Hypothalamus (tissue), 51 donors: ENCODE measurements at places on chromosomes 13 and 19.

DNA sequence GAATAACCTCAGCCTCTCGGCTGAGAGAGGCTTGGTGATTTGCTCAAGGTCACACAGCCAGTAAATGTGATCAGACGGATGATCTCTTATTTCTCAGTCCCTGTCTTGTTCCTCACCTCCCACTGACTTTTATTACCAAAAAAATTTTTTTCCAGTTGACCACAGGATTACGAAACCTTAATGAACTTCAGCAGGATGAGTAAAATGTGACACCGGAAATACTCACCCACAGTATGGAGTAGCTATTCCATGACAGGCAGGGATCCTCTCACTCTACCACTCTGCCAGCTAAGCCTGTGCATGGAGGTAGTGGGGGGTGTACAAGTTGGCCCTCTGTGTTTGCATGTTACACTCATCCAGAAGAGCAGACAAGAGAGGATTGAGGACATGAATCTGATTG lies 916.4 kb downstream of the UQCRFS1 start:
- no peak for DNase-seq

DNA sequence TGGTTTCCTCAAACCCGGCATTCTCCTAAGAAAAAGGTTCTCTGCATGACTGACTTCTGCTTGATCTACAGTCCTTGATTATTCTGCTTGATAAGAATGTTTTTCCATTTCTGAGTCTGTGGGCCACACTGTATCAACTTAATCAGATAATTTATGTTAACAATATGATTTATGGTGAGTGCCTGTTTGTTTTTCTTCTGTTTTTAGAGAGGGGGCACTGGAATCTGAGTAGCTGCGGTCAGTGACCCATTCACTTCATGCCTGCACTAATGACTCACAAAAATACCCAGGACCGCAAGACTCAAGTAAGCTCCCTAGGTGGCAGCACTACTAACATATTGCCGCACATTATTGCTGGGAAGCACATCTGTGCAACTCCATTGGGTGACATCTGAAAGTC lies 542.3 kb upstream of the ATXN8OS start:
- no peak for DNase-seq

- no peak for DNase-seq
These were observed 305.4 kb downstream of the KLF12 start for GRCh38 chr13:73828811-73829210.

- DNase-seq = no peak
These were observed 194.7 kb downstream of the ZNF536 start for GRCh38 chr19:30566681-30567420.

- no peak for DNase-seq
These were observed 6.0 kb upstream of the CCNP start for GRCh38 chr19:40232479-40232878.

DNA sequence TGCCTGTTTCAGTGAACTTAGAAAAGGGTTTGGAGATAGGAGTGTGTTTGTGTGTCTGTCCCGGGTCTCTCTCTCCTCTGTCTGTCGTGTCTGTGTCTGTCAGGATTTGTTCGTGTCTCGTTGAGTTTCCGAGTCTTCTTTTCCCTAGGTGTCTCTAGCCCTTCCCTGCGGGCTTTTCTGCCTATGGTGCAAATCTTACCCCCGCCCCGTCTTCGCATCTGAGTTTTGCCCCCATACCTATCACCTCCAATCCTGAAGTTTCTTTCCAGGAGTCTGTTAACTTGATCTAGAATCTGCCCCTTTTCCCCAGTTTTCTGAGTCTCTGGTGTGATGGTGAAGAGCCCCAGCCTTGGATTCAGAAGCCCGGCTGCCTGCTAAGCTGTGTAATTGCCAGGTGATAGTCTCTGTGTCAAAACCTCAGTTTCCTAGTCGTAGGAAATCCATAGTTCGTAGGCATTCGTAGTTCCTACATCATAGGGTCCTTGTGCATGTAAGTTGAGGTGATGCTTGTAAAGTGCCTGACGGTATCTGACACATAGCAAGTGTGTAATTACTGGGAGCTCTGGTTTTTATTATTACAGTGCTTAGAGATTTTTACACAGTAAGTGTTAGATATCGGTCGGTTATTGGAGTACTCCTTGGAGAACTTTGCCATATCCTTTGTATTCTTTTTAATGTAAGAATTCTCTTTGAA lies 782 bp downstream of the EPN1 start:
- DNase-seq = no peak

DNA sequence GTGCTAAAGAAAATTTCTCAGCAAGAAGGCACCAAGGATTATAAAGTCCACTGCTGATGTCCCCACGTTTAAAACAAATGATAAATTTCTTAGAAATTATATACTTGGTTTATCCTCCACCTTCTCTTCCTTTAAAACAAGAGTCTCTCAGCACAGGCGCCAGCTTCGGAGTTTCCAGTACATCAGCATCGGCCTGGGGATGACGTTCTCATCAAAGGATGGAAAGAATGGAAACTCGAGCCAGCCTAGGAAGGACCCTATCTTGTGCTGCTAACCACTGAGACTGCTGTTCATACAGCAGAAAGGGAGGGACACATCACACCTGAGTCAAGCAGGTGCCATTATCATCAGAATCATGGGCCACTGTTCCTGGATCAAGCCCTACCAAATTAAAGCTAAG lies 29.8 kb upstream of the ZNF83 start:
- no peak for DNase-seq

GRCh38 chr13:51926528-51926885 lies 64.7 kb downstream of the CCDC70 start:
- no peak for DNase-seq

DNA sequence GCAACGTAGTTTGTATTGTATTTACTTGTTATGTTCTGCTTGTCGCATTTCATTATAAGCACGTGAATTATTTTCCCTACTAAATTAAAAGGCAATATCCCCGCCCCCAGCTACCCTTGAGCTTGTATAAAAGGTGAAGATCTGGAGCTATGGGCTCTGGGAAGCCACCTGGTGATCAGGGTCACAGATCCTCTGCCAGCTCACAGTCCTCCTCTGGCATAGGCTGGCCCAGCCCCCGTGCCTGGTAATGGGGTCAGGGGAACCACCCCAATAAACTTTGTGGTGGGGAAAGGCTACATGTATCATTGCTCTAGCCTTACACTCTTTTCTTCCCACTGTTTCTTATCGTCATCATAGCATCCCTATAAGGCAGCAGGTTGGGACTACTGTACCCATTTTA lies 190.2 kb upstream of the TSHZ3 start:
- no peak for DNase-seq

- DNase-seq = no peak
These were observed 6.8 kb upstream of the ZNF765 start for GRCh38 chr19:53388168-53388567.

- no peak for DNase-seq
These were observed 140.9 kb downstream of the NDFIP2 start for GRCh38 chr13:79621902-79622301.
